ENCODE measurements at places on chromosomes 16 and 17.

DNA sequence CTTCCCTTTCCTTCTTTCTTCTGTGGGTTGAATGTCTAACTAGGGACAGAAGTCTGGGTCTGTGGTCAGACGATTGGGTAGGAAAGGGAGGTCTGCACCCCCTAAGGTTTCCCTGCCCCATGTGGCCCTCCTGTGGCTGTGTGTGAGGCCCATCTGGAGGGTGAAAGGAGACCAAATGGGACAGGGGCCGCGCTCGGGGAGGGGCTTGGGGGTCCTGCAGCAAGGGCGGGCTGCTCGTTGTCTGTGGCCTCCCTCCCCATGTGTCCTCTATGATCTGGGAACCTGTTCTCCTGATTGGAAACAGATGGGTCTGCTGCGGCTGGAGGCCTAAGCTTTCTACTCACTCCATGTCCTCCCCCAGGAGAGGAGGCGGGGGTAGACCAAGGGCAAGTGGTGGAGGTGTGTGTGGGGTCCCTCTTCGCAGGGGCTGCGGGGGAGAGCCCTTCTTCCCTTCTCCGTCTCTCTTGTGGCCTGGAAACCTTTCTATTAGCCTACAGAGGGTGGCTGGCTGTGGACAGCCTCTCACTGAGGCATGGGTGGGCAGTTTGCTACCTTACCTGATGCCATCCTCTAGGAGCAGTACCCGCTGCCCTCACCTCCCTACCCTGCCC, 18.6 kb downstream of the IGFBP4 start:
- no peak for DNase-seq

GRCh38 chr16:89548344-89549006, 12.0 kb upstream of the RPL13 start:
- DNase-seq = no peak

DNA sequence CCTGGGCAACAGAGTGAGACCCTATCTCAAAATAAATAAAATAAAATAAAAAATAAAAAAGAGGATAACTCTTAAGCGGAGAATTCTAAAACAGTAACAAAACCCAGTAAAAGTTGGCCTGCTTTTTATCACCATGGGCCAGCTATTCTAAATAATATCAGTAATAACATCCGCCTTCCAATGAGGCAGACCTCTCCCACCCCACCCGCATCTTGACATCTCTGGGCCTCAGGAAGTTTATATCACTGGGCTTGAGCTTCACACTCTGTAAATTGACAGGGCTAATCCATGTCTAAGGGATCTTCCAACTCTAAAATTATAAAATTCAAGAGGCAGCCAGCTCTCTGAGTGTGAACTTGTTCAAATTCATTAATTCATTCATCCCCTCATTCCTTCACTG, 82.9 kb upstream of the MTMR4 start:
- no peak for DNase-seq

DNA sequence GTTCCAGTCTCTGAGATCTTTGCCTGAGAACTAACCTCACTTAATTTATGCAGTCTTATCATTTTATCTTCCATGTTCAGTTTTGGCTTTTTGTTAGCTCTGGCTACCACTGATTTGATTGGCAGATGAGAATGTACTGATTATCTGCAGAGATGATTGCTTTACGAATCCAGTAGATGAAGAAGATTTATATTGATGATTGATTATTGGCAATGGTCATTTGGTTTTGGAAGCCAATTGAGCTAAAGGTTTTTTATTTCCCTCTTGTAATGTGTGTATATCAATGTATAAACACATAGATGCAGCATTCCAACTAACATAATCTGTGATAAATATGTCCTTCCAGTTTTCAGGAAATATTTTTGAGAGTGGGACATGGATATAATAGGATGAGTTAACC, 763.6 kb downstream of the CDH11 start:
- DNase-seq = no peak

- no peak for DNase-seq
Measured at GRCh38 chr17:57636985-57637665, 108.0 kb downstream of the CCDC182 start.

GRCh38 chr16:70252355-70252988, 732 bp upstream of the EXOSC6 start:
- DNase-seq = no peak

DNA sequence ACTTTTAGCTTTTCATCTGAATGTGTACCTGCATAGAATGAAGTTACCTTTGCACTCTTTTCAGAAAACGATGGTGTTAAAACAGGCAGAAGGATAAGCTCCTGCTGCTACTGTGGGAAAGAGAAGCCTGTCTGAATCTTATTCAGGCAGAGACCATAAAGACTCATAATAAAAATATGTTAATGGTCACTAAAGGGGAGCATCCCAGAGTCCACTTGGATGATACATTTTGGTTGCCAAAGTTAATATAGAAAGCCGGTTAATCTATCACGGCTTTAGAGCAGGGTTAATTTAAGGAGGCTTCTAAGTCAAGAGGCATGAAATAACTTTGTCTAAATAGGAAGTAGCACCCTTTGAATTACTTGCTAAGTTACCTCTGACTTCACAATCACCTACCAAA, 2.9 kb downstream of the MARCHF10 start:
- no peak for DNase-seq

GRCh38 chr17:80762076-80762475, 217.4 kb downstream of the RPTOR start:
- no peak for DNase-seq
